ENCODE measurements at places on chromosomes 1 and 21.

DNA sequence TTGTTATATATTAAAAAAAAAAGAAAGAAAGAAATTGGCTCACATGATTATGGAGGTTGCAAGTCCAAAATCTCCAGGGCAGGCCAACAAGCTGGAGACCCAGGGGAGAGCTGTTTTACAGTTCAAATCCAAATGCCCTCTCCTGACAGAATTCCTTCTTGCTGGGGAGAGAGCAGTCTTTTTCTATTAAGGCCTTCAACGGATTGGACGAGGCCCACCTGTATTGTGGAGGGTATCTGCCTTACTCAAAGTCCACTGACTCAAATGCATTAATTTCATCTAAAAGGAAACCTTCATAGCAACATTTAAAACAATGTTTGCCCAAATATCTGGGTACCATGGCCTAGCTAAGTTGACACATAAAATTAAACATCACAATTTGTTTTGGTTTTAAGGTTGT, 56.9 kb upstream of the TRIM67 start:
- no peak for DNase-seq

DNA sequence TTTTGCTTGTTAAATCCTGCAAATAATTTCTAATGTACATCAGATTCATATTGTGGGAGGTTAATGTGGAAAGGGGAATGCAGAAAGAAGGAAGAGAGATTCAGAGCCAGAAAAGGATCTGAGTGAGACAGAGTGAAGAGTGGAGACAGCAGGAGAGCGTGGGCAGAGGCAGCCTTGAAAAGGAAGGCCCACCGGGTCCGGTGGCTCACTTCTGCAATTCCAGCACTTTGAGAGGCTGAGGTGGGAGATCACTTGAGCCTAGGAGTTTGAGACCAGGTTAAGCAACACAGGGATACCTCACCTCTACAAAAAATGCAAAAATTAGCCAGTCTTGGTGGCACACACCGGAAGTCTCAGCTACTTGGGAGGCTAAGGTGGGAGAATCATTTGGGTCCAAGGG, 222.0 kb upstream of the RAB4A start:
- DNase-seq = no peak

DNA sequence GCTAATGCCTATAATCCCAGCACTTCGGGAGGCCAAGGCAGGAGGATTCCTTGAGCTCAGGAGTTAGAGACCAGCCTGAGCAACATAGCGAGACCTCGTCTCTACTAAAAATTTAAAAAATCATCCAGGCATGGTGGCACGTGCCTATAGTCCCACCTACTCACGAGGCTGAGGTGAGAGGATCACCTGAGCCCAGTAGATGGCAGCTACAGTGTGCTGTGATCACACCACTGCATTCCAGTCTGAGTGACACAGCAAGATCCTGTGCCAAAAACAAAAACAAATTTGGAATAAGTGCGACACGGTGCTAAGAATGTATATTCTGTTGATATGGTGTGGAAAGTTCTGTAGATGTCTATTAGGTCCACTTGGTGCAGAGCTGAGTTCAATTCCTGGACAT, 15.1 kb downstream of the USP33 start:
- no peak for DNase-seq

DNA sequence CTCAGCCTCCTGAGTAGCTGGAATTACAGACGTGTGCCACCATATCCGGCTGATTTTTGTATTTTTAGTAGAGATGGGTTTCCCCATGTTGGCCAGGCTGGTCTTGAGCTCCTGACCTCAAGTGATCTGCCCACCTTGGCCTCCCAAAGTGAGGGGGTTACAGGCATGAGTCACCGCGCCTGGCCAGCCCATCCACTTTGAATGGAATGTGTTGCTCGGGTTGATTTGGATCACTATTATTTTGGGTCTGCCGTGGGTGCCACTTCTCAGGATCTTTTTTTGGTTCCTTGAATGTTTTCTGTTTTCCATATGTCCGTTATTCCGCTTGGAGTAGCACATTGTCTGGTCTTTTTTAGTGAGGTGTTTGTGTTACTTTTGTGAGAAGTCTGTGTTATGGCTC, 17.0 kb downstream of the PCNT start:
- no peak for DNase-seq

DNA sequence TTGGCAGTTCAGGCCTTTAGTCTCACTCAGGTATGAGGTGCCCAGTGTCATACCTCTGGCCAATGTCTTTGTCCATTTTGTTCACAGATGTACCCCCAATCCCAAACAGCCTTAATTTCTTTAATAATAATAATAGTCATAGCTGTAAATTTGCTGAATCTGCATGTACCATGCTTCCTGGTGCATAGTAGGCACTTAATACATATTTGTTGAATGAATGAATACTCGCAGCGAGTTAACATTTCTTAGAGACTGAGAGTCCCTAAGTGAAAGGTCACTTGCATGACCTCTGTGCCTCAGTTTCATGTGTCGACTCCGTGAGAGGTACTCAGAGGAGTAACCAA, 12.5 kb downstream of the ALPL start:
- DNase-seq = no peak

GRCh38 chr1:26409191-26409807, 1.3 kb upstream of the LIN28A start:
- DNase-seq = no peak

DNA sequence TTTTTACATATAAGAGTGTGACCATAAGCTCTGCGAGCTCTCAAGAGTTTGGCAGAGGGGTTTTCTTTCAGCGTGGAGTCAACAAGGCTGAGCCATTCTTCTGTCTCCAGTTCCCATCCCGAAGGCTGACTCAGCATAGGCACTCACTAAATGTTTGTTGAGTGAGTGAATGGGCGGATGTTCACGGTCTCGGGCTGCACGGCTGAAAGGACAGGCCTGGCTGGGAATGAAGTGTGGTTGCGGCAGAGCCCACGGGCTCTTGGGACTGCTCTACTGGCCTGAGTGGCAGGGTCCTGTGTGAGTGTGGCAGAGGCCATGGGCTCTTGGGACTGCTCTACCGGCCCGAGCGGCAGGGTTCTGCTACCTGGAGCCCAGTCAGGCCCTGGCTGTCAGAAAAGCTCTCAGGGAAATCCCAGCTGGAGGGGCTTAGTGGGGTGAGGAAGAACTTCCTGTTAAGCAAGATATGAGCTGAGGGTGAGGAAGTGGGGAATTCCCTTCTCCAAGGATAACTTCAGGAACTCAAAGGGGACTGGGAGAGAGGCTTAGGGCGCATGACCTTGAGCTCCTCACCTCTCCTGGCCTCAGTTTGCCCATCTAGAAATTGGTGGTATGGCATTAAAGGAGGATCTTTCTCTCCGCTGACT, 56.6 kb upstream of the C1orf174 start:
- no peak for DNase-seq

- DNase-seq = peak; percentile 13
Observed at GRCh38 chr1:66503841-66504470, 30.0 kb upstream of the SGIP1 start.

- no peak for DNase-seq
Observed at GRCh38 chr1:244151537-244151936, 100.5 kb downstream of the ZBTB18 start.

- DNase-seq = no peak
Observed at GRCh38 chr1:183554577-183554976, 35.7 kb downstream of the NCF2 start.

GRCh38 chr1:201213926-201214325, 23.3 kb downstream of the IGFN1 start:
- DNase-seq = no peak

- no peak for DNase-seq
Observed at GRCh38 chr1:224733027-224733911, 117.2 kb downstream of the CNIH3 start.

GRCh38 chr1:69985376-69985775, 220.0 kb downstream of the LRRC40 start:
- DNase-seq = no peak

GRCh38 chr1:60621368-60621851, 461.0 kb upstream of the NFIA start:
- no peak for DNase-seq

DNA sequence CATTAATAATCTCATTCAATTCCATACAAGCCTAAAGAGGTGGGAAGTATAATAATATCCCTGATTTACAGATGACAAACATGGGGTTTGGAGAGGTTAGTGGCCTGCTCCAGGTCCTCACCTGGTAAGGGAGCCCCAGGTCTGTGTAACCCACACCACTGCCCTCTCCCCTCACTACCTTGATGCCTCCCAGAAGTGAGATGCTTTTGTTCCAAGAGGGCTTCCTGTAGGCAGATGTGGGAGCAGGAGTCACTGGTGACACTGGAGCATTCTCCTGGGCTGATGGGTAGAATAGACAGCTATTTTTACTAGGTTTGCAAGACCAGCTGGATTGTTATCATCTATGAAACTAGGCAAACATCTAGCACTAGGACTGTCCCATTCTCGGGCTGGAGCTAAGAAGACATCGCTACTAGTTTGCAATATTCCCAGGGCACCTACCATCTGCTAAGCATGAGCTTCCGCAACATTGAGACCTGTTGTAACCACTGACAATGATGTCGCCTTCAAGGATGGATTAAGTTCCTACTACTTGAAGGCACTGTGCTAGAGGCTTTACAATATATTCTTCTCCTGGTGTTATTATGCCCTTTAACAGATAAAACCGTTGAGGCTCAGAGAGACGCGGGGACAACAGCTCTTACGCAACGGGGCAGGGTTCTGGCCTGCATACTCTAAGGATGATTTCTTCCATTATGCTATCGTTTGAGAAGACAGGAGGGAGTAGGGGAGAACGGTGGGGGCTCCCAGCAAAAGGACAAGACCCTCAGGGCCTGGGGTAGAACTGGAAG, 35.0 kb downstream of the BATF3 start:
- DNase-seq = no peak

- no peak for DNase-seq
Observed at GRCh38 chr1:204867666-204868339, 2.9 kb upstream of the NFASC start.

- DNase-seq = no peak
Observed at GRCh38 chr1:33562563-33562962, 90.1 kb downstream of the ZSCAN20 start.

- no peak for DNase-seq
Observed at GRCh38 chr1:147897029-147897752, 5.4 kb upstream of the GJA8 start.

- DNase-seq = no peak
Observed at GRCh38 chr1:223221686-223222085, 78.6 kb upstream of the TLR5 start.

DNA sequence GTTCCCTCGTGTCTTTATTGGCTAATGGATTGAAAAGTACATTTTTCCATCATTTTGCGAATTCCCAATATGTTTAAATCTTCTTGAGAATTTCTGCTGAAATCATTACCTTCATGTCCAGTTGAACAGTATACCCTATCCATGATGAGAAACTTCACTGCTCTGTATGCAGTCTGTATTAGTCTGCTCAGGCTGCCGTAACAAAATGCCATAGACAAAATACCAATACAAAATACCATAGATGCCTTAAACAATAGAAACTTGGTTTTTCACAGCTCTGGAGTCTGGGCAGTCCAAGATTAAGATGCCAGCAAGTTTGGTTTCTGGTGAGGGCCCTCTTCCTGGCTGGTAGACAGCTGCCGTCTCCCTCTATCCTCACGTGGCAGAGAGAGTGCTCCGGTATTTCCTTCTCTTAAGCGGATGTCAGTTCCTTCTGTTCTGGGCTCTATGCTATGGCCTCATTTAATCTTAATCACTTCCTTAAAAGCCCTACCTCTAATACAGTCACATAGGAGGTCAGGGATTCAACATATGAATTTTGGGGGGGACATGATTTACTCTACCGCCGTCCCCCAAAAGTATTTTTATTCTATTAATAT, 27.0 kb downstream of the CXADR start:
- no peak for DNase-seq

GRCh38 chr1:94553323-94553730, 11.8 kb upstream of the F3 start:
- DNase-seq = no peak

GRCh38 chr1:111955755-111956154, 33.7 kb downstream of the KCND3 start:
- no peak for DNase-seq

- no peak for DNase-seq
Observed at GRCh38 chr1:226001963-226002666, 3.0 kb upstream of the SDE2 start.

DNA sequence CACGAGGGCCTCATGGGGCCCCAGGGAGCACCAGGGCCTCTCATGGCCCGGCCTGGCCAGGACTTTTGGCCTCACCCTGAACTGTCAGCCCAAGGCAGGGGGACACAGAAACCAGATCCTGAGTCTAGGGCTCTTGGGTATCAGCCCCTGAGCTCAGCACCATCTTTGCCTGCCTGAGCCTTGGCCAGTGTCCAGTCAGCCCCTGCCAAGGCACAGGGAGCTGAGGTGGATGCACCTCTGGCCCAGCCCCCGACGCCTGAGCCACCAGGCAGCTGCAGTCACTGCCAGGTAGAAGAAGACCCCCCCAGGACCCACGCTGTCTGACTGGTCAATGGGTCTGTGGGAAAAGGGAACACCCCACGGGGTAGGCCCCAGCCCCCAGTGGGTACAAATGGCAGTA, 25.3 kb downstream of the CDCA8 start:
- no peak for DNase-seq

DNA sequence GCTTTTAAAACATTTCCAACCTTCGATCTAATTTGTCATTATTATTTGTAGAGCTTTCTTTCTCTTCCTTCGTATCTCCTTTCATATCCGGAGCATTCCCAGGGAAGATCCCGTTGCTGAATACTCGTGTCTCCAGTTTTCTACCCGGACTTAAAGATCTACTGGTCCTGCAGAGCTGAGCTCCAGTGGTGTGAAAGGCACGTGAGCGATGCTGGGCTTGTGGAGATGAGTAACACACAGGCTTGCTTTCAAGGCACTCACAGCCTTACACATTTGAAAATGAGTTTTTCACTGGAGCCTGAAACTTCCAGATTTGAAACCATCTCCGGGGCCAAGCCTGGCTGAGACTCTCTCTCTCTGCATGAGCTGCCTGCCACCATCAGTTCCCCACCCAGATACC, 428.3 kb downstream of the KIF26B start:
- no peak for DNase-seq

GRCh38 chr1:228691926-228692325, 43.4 kb upstream of the RHOU start:
- DNase-seq = no peak

- no peak for DNase-seq
Observed at GRCh38 chr1:119086830-119087229, 53.6 kb downstream of the WARS2 start.

DNA sequence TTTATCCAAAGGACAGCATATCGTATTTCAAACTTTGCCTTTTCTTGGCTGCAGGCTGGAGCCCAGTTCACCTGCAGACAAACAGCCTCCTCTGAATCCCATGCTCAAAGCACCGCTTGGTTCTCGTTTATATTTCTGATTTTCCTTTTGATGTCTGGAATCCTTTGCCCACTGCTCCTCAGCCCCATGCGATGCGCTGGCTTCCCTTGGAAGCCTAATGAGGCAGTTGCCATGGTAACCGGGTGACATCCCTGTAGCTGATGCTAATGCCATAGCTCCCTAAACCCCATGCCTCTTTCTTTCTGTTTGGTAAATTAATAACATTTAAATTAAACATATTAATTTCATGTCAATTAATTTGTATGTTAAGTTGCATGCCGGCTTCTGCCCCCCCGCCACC, 327.1 kb downstream of the PRDM2 start:
- DNase-seq = no peak

Measured in stimulated activated CD4-positive, alpha-beta T cell treated with anti-CD3 and anti-CD28 coated beads, TNF-alpha, amount 100 ng/mL, for 24 hours (primary cell).